HS-27A (cell line): ENCODE measurements at places on chromosomes 1 and 21.

- DNase-seq = no peak
Measured at GRCh38 chr1:220652995-220653394, 37.2 kb upstream of the C1orf115 start.

- no peak for DNase-seq
Measured at GRCh38 chr21:20877976-20878375, 120.2 kb upstream of the NCAM2 start.

DNA sequence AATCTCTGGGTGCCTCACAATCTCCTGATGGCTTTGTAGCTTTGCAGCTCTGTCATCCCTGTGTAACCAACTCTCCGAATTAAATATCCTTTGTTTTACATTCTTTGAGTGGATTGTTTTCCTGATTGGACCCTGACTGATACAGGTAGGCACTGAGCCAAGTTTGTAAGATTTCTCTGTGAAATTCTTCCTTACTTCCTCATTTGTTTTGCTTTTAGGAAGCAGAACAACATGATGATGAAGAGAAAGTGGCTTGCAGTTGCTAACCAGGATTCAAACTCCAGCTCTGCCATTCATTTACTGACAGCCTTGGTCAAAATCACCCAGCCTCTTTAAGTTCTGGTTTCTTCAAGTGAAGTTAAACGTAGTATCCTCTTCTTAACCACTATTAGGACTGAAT lies 452.3 kb downstream of the OMA1 start:
- no peak for DNase-seq

DNA sequence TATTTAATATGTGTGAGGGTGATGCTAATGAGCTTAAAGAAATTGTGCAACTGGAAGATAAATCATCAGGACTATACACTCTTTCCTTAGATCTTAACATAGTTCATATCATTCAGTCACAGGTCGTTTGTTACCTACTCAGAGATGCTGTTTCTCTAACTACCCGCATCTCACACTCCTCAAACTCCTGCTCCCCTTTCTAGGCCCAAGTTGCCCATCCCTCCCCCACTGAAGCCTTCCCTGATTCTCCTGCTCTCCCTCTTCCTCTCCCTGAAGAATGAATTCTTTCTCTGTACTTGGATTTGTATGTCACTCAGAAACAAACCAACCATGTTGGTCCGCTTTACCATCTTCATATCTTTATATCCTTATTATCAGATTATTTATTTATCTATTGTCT lies 9.1 kb downstream of the SH3GLB1 start:
- DNase-seq = no peak

- no peak for DNase-seq
Measured at GRCh38 chr21:30153697-30154340, 12.8 kb downstream of the CLDN17 start.

GRCh38 chr1:42142894-42143675 lies 10.1 kb upstream of the GUCA2B start:
- DNase-seq = no peak

- no peak for DNase-seq
Measured at GRCh38 chr1:19317126-19317910, 5.2 kb downstream of the SLC66A1 start.

DNA sequence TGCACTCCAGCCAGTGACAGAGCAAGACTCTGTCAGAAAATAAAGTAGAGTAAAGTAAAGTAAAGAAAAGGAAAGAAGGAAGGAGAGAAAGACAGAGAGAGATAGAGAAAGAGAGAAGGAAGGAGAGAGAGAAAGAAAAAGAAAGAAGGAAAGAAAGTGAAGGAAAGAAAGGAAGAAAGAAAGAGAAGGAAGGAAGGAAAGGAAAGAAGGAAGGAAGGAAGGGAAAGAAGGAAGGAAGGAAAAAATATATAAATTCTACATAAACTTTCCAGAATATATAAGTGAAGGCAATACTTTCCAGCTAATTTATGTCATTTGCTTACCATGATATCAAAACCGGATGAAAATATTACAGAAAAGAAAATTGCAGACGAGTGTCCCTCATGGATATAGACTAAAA lies 71.7 kb upstream of the GPR52 start:
- no peak for DNase-seq

DNA sequence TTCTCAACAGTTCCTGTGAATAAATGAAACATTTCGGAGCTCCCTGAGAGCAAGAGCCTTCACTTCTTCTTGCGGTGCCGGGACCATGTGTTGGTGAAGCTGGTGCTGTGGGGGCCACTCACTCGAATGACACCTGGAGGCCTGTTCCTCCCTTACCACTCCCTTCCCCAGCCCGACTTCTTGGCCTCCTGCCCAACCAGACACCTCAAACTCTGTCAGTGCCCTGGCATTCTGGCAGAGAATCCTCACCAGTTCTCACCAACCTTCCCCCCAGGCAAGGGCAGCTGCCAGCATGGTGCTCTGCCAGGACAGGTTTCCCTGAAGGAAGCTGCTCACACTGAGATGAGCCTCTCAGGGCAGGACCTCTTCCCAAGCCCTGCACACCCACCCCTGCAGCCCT lies 68.3 kb downstream of the MPZL1 start:
- DNase-seq = no peak

DNA sequence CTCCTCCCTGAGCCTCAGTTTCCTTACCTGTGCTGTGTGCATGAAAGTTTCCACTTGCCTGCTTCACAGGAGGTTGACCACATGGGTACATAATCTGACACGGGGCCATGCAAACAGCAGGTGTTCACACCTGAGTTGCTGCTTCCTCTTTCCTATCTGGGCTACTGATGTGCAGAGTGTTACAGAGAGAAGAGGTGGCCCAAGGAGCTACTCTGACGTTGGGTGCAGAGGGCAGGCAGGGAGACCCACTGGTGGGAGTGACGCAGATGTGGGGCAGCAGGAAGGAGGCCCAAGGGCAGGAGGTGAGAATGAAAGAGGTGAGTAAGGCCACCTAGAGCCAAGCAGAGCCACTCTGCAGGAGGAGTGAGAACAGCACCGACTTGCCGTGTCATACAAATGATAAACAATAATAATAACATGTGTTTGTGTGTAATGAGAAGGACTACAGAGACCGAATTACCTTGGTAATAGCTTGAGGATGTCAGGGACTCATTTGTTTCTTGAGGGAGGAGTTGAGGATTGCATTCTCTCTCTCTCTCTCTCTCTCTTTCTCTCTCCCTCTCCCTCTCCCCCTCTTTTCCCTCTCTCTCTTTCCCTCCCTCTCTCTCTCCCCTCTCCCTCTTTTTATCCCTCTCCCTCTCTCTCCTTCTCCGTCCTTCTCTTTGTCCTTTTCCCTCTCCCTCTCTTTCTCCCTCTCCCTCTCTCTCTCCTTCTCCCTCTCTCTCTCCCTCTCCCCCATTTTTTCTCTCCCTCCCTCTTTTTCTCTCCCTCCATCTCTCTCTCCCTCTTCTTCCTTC lies 87.4 kb upstream of the IGSF21 start:
- no peak for DNase-seq

DNA sequence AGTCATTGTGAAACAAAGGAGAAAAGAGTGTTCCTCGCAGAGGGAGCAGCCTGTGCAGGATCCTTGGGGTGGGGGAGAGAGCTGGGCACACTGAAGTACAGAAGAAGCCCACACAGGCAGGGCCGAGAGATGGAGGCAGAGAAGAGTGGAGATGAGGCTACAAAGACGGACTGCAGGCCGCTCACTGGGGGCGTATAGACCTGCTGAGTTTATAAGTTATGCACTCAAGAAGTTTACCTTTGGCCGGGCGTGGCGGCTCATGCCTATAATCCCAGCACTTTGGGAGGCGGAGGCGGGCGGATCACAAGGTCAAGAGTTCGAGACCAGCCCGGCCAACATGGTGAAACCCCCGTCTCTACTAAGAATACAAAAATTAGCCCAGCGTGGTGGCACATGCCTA lies 7.6 kb upstream of the SLAMF9 start:
- DNase-seq = no peak

DNA sequence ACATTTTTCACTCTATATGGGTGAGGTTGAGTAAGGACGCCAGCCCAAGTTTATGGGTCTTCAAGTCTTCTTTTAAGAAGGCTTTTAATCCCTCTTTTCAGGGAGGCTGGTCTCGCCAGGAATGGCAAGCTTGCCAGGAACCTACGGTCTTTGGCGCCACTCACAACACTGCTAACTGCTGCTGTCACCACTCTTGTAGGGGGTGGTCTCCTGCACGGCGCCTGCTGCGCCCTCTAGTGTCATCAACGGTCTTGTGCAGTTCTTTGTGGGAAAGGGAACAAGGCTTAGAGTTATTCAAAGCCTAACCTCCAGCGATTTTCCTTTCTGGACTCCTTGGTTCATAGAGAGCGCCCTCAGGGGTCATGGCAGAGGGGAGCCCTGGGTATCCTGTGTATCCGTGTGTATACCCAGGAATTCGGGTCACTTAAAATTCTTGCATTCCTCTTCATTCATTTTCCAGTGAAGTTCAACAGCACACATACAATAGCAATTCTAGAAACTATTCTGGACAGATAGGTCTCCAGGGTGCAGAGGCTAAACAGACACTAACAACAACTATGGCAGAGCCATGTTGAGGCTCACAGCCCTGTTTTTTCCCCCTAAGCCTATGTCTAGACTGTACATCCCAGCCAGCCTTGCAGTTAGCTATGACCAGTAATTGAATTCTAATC lies 392.8 kb upstream of the CAMK1G start:
- DNase-seq = no peak
